Non-pigmented ciliary epithelial cell (primary cell): ENCODE measurements at places on chromosomes 6 and 20.

DNA sequence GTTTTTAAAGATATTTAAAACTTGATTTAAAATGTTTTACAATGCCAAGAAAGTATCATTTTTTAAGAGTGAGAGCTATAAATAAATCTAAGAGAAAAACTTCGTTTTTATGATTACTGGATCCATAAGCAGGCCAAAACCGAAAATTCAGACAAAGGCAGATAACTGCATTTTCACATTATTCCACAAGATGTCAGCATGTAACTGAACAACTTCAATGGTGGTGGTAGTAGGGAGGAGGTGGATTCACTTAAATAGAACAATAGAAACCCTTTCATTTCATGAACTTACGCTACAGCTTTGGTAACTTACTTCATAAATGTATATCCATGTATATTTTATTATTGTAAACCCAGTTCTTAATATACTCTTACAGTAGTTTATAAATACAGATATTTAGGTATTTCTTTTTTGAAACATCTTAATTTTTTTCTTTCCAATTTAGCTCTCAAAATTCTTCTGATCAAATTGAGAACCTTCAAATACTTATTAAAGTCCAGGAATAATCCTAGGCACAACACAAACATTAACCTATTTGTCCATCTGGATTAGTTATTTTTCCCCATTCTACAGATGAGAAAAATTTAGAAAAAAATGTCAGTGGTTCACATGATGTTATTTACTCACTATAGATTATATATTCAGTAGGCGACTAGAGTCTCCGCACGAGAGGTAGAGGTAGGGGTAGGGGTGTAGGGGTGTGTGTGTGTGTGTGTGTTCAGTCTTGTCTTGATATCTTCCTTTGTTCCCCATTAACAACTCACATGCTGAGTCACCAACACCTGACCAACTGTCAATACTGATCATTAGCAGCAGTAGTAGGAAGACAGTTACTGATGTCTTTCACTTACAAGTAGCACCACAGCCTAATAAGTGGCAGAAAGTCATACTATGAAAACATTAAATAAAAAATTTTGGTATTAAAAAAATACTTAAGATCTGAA is 111.5 kb downstream of the ARHGAP18 start:
- no peak for DNase-seq

GRCh38 chr6:69933239-69933638 is 66.9 kb downstream of the COL19A1 start:
- DNase-seq = no peak

- DNase-seq = no peak
Measured at GRCh38 chr6:125797120-125797885, 6.5 kb downstream of the NCOA7 start.

DNA sequence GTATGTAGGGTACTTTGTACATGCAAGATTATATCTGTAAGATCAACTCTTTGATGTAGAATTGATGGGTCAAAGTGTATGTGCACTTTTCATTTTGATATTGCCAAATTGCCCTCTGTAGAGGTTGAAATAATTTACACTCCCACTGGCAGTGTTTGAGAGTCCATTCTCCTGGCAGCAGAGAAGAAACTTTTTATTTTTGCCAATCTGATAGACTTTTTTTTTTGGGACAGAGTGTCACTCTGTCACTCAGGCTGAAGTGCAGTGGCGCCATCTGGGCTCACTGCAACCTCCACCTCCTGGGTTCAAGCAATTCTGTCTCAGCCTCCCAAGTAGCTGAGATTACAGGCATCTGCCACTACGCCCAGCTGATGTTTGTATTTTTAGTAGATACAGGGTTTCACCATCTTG is 199.2 kb downstream of the ZFAND3 start:
- no peak for DNase-seq

- DNase-seq = no peak
Measured at GRCh38 chr20:24147961-24148360, 159.4 kb upstream of the GGTLC1 start.

GRCh38 chr20:32535953-32536823 is 48.9 kb downstream of the NOL4L start:
- no peak for DNase-seq

DNA sequence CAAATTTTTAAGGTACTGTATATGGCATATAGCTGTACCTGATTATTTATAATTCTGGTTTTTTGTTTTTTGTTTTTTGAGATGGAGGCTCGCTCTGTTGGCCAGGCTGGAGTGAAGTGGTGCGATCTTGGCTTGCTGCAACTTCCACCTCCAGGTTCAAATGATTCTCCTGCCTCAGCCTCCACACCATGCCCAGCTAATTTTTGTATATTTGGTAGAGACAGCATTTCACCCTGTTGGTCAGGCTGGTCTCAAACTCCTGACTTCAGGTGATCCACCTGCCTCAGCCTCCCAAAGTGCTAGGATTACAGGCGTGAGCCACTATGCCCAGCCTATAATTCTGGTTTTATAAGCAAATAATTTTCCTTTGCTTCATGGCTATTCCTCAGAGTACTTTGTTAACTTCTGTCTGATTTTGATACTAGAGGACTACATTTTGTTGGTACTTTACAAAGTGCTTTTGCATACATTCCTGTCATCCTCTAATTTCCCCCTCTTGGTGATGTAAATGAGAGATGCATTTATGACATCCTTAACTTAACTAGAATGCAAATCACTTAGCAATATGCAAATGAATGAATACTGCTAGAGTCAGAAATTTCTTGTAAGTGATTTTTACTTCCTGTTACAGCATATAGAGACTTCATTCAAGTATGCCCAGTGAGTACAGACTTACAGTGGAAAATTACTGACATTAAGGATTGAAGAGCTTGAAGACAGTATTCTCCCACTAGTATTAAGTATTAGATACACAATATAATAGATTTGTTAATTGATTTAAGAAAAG is 35.7 kb upstream of the ARID1B start:
- DNase-seq = no peak

DNA sequence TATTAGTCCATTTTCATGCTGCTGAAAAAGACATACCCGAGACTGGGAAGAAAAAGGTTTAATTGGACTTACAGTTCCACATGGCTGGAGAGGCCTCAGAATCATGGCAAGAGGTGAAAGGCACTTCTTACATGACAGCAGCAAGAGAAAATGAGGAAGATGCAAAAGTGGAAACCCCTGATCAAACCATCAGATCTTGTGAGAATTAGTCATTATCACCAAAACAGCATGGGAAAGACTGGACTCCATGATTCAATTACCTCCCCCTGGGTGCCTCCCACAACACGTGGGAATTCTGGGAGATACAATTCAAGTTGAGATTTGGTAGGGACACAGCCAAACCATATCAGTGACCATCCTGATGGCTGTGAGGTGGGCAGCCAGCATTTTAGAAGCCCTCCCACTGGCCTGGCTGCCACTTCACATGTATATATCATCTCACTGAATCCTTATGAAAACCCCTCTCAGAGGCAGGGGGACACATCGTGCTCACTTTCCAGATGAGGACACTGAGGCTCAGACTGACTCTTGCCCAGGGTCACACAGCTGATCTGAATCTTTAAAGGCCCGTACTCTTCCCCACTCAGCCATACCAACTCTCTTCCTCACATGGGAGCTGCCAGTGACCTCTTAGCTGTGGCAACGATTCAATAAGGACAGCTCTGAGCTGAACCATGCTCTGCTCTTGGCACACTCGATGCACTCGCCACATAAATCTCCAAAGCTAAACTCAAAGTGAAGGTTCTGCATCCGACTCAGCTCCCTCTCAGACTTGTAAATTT is 25.7 kb downstream of the BMP7 start:
- no peak for DNase-seq

DNA sequence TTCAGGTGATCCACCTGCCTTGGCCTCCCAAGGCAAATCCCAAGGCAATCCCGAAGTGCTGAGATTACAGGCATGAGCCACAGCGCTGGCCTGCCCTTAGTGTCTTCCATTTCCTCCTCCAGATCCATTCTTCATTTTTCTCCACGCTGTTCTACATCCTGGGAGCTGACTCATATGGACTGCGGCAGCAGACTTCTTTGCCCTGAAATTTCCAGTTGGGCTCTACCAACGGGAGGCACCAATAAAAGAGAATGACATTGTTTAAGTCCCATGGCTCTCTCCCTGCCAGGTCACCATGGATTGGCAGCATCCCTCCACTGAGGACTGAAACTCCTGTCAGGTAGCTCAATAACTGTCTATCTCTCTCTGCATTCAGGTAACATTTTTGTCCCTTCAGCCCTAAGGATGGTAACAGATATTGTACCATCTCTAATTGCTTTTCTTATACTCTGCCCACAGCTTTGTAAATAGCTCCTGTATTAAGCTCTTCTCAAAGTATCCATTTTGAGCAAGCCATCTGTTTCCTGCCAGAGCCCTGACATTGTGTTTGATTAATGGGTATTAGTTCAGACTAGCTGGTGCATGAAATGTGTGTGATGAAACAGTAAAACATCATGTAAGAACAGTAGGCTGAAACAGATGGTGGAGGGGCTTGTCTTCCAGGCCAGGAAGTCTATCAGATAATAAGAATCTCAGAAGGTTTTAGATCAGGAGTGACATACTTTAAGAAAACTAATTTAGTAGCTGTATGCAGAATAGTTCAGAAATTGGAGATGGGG is 3.6 kb downstream of the TBCC start:
- no peak for DNase-seq

DNA sequence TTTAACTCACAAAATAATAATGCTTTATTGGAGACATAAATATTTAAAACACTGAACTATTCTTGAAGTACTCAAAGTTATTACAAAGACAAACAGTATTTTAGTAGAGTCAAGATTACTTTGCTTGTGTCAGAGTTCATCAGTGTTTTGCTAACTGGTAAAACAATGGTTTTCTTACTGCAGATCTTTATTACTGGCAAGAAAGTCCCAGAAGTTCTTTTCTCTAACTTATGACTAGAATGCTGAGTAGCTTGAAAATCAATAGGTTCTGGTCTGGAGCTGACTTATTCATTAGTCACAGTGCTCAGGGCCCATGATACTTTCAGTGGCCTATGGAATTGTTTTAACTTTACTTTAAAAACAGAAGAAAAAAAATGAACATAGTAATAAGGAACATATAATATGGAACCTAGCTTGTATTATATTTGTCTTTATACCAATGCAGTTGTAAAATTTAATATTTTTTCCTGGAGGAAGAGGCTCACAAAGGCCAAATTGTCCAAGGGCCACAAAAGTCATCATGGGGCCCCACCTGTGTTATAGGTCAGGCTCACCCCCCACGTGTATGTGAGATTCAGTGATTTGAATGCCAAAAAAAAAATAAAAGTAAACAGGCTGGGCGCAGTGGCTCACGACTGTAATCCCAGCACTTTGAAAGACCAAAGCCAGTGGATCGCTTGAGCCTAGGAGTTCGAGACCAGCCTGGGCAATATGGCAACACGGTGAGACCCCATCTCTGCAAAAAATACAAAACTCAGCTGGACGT is 53.3 kb downstream of the PLEKHG1 start:
- no peak for DNase-seq

- DNase-seq = no peak
Measured at GRCh38 chr6:19332806-19333460, 504.2 kb upstream of the ID4 start.

GRCh38 chr6:29916741-29917140 is 25.6 kb upstream of the HLA-A start:
- no peak for DNase-seq

- DNase-seq = no peak
Measured at GRCh38 chr6:3380344-3381232, 76.3 kb downstream of the SLC22A23 start.

- no peak for DNase-seq
Measured at GRCh38 chr6:107630348-107630977, 140.5 kb downstream of the SOBP start.

DNA sequence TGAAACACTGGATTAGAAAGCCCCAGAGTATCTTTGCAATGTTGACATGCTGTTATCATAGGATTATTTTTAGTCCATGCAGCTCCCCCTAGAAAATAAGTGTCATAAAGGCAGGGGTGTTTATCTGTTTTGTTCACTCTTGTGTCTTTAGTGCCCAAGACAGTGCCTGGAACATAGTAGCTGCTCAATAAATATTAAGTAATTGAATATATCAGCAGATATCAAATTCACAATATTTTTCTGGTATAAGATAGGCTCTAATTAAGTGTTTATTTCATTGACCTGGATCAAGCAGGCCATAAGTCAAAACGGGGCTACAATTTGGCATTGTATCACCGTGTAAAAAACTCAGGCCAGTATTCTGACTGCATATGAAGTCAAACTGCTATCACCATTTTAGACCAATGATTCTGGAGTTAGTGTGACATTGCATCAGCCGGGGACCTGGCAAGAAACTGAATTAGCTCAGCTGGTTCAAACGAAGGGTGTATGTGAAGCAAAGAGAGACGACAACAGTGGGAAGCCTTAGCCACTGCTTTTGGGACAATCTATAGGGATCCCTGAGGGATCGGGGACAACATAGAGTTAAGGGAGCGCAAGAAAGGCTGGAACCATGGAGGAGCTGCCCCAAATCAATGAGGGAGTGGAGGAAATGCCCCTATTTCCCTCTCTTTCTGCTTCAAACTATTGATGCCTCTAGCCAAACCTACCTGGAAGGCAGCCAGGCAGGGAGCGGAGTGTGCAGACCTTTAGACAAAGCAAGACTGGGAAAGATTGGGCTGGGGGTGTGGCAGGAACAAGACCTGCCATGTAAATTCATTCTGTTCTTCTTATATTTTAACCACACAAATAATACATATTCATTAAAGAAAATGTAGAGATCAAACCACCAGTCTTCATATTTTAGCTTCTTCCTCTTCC is 112.2 kb downstream of the PLEKHG1 start:
- DNase-seq = no peak

GRCh38 chr20:18533978-18534644 is 26.4 kb downstream of the SEC23B start:
- no peak for DNase-seq

- no peak for DNase-seq
Measured at GRCh38 chr6:9564021-9564420, 850.9 kb downstream of the TFAP2A start.

DNA sequence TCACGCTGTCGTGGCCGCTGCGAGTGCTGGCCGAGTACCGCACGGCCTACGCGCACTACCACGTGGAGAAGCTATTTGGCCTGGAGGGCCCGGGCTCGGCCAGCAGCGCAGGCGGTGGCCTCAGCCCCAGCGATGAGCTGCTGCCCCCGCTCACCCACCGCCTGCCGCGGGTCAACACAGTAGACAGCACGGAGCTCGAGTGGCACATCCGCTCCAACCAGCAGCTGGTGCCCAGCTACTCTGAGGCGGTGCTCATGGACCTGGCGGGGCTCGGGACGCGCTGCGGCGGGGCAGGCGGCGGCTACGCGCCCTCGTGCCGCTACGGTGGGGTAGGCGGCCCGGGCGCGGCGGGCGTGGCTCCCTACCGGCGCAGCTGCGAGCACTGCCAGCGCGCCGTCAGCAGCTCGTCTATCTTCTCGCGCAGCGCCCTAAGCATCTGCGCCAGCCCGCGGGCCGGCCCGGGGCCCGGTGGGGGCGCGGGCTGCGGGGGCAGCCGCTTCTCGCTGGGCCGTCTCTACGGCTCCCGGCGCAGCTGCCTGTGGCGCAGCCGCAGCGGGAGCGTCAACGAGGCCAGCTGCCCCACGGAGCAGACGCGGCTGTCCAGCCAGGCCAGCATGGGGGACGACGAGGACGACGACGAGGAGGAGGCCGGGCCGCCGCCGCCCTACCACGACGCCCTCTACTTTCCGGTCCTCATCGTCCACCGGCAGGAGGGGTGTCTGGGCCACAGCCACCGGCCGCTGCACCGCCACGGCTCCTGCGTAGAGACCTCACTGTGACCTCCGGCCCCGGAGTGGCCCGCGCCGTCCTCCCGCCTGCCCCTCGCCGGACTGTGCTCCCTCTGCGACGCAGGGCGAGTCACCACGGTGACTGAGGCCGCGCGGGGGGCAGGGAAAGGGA is 5.7 kb downstream of the TMEM151B start:
- no peak for DNase-seq

- DNase-seq = no peak
Measured at GRCh38 chr6:138824482-138825144, 28.7 kb downstream of the ECT2L start.

GRCh38 chr6:78093906-78094305 is 441.1 kb downstream of the MEI4 start:
- no peak for DNase-seq
